ENCODE measurements at places on chromosomes 3 and 15. TPM values are rescaled to one million over a fixed set of nuclear protein-coding genes. Genes with fewer than 3 reads are reported as not detected.

Gene SMARCC1
- total RNA-seq, result 27.4 TPM

Gene SPESP1
- 5.1 TPM for total RNA-seq

Gene MOBP
- not detected for total RNA-seq

Gene SLC51B
- not detected for total RNA-seq

Gene ARIH1
- total RNA-seq, result 54.1 TPM

DNA sequence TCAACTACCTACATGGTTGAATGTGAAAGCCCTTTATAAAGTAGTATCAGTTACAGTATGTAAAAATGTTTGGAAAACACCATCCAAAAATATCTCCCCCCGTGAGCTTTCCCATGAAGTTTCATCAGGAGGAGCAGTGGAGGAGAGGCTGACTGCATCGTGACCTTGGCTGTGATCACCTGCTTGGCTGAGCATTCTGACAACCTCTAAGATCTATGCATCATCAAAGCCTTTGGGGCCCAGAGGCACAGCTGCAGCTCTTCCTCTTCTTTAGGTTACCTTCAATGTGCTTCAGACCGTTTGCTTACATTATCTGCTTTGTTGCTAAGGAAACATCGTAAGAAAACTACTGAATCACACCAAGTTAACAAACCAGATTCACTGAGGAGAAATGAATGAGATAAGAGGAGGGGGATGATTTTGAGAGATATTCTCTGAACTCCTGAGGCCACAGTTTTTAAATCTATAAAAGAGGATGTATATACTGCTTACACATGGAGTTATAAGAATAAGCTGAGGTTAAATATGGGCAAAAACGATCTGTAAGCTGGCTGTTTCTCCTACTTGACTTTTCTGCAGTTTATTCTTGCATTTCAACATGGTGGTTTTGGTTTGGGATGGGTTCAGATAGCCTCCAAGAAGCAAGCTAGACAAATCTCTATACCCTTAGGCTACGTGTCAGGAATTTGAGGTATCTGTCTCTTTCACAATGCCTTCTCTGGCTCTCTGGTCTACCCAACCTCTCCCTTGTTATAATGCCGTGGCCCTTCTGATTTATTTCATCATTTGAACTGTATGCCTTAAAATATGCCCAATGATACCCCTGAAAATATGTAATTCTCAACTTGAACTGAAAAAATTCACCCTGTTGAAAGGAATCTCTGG, 4.0 kb downstream of the GCSAM start:
- no peak for DNase-seq

GRCh38 chr15:100786901-100787566, 92.6 kb upstream of the ALDH1A3 start:
- no peak for DNase-seq

GRCh38 chr15:69161079-69161877, 843 bp downstream of the GLCE start:
- DNase-seq, result no peak

DNA sequence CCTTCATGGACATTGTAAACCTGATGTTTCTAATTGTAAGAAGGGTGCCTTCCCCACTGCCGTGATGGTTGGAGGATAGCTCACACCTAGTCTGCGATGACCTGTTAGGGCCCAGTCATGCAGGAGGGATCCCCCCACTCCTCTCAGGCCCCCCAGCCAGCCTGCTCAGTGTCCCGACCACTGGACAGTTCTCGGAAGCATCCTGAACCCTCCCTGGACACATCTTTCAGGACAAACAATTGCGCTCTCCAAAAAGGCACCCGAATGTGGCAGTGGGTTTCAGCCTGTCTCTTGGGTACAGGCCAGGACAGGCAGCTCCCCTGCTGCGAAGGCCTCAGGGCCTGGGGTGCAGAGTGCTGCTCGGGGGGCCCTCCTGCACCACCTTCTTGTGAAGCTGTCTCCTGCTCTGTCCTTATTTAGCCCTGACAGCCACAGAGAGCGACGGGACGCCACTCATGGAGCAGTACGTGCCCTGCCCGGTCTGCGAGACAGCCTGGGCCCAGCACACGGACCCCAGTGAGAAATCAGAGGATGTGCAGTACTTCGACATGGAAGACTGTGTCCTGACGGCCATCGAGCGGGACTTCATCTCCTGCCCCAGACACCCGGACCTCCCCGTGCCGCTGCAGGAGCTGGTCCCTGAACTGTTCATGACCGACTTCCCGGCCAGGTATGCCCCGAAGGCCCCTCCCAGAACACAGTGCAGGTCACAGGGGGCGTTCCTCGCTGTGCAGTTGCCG, 132.3 kb downstream of the LRRK1 start:
- DNase-seq, result no peak

- no peak for DNase-seq
Measured at GRCh38 chr3:39232859-39233258, 40.5 kb upstream of the XIRP1 start.

- DNase-seq, result no peak
Measured at GRCh38 chr3:132556508-132557159, 40.4 kb upstream of the ACKR4 start.

DNA sequence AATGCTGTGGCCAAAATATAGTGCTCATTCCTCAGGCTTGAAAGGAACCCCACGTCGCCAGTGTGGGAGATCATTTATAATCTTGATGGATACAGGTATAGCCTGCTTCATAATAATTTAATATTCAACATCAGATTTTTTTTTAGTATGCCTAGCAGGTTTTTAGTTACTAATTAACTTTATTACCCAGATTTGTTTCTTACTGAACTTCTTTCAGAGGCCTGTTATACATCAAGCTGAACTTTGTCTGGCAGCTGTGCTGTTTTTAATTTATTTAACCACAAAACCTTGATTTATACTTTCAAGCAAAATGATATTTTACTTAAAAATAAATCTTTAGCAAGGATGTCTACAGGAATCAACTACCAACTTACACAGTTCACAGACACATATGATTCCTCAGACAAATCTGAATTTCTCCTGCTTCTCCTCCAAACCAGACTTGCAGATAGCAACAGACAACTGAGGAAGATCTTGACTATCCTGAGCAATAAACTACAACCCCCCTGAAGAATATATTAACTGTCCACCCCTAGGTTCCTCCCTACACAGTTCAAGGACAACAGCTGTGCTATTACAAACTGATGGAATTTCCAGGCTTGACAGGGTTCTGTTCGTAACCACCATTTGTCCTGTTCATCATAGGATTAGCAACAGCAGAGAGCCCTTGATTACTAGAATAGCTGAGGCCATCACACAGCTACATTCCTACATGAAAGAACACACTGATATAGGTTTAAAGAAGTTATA, 610 bp downstream of the MAP4 start:
- no peak for DNase-seq

- no peak for DNase-seq
Measured at GRCh38 chr3:5317557-5317956, 130.1 kb downstream of the EDEM1 start.

DNA sequence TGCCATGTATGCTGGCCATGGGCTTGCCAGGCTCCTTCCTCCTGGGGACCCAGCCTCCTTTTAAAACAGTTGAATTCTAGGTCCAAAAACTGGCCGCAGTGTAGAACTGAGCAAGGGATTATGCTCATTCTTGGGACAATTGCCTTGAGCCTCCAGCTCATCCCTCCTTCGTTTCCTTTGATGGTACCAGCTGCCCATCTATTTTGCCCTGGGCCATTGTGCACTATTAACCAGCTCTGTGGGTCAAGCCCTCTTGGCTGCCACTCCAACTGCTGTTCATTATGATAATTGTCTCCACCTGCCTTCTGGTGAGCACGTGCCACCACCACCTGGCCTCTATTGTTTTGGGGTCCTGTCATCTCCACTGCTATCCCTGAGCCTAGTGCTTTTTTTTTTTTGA, 75.8 kb upstream of the SYN2 start:
- no peak for DNase-seq

GRCh38 chr3:179544981-179545645, 17.6 kb upstream of the ACTL6A start:
- DNase-seq, result no peak

DNA sequence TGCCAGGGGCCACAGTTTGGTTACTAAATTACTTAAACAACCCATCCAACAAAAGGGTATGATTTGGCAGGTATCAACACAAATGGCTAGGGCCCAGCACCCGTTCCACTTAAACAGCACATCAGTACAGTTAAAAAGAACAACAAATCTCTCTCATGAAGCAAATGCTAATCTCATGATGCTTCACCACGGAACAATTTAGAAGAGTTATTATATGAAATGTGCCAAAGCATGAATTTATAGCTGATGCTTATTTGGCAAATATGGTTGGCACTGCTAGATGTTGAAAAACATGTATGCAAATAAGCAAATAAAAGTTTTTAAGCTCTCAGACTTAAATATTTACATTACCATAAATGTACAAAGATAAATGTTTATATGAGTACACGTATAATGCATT, 2.3 kb downstream of the PEAK1 start:
- DNase-seq, result no peak

- DNase-seq, result no peak
Measured at GRCh38 chr3:59372346-59372745, 322.5 kb upstream of the CFAP20DC start.

DNA sequence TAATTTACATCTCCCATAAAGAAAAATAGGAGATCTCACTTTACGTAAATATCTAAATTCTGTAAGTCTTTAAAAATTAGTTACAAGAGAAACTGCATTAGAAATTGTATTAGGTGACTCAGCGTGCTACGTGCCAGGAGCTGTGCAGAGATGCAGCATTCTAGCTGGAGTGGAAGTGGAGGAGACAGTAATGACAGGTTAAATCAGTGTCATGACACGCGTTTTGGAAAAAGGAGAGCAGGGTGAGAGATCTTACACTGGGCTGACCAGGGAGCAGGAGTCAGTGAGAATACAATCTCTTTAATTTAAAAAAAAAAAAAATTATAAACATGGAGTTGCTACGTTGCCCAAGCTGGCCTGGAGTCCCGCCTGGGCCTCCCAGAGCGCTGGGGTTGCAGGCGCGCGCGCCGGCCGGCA, 635 bp downstream of the TUBGCP5 start:
- no peak for DNase-seq

- no peak for DNase-seq
Measured at GRCh38 chr3:101529816-101530685, 17.0 kb upstream of the SENP7 start.

- DNase-seq, result no peak
Measured at GRCh38 chr15:57114070-57114469, 195.6 kb downstream of the TCF12 start.

DNA sequence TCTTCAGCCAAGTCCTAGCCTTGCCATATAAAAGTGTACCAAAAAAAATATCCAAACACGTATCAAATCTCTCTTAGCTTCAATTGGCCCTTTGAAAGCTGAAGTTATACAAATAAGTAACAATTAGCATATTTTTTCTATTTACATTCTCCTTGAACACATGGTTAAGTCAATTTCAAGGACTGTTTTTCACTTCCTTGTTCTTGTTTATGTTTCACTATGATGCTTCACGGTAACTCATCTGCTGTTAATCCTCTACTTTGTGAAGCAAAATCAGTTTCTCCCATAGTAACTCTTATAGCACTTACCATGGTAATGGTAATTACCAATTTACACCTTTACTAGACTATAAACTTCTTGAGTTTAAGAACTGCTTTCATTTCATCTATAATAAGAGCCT, 10.6 kb upstream of the SPRED1 start:
- no peak for DNase-seq

GRCh38 chr3:102682741-102683140, 247.9 kb downstream of the ZPLD1 start:
- DNase-seq, result no peak

DNA sequence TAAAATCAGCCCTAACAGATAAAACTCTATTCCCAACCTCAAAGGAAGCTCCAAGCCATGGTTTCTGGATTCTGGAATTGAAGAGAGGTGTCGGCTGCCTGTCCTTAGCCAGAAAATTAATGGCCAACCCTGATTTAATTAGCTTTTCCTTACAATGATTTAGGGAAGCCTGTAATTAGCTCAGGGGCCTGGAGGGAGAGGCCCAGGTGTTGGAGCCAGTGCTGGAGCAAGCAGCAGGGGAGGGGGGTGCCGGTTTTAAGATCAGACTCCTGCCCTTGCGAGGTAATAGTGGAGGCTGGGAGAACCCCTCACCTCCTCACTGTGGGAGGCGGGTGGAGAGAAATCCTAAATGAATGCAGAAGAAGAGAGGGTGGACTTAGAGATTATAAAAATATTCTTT, 14.7 kb upstream of the ATP2B2 start:
- no peak for DNase-seq

- no peak for DNase-seq
Measured at GRCh38 chr3:51712511-51712931, 5.7 kb downstream of the GRM2 start.

DNA sequence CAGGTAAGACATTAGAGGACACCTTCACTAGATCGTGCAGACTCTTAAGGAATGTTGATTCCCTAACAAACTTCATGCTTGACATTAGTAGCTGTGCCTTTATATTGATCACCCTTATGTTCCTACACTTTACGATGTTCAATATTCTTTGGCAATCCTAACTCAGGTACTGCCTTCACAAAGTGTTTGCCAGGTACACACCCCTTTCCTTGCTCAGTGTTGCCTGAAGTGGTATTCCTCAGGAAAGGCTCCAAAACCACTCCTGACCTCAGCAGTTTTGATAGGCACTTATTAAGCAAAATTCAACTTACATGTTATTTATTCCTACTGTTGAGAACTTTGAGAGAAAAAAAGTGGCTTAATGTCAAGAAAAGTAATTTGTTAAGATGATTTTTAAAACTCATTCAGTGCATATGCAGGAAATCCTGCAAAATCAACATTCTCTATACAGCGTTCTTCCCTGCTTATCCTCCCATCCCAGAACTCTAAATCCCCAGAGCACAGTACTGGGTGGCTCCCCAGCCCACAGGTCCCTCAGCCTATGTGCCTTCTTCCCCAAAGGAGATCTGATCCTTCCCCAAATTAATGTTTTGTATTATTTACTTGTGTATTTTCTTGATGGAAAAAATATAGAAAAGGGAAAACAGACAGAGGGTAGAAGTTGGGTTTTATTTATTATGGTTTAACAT, 260.7 kb downstream of the MECOM start:
- no peak for DNase-seq

GRCh38 chr3:122358703-122359032, 24.4 kb downstream of the MIX23 start:
- no peak for DNase-seq

DNA sequence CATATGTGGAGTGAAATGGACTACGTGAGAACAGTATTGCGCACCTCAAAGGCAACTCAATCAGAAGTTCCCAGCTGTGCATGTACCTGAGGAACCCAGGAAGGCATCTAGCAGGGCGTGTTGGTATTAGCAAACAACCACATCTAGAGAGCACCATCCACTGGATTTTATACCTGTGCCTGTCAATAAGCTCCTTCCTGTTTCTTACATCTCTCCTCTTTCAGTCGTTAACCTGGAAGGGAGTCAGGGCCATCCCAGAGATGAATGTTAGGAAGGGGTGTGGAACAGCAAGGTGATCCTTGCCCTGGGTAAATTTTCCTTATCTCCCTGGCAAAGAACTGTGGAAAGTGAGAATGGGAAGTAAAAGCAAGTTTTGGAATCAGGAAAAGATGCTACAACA, 29.6 kb upstream of the CHMP2B start:
- no peak for DNase-seq

All from breast epithelium (tissue), 4 donors.